ENCODE measurements at places on chromosomes 7 and 10.
A peak's percentile ranks its signal among the peaks of the same experiment; 100 is the strongest.

- no peak for DNase-seq
Observed at GRCh38 chr7:128265906-128266300, 24.8 kb downstream of the LEP start.

DNA sequence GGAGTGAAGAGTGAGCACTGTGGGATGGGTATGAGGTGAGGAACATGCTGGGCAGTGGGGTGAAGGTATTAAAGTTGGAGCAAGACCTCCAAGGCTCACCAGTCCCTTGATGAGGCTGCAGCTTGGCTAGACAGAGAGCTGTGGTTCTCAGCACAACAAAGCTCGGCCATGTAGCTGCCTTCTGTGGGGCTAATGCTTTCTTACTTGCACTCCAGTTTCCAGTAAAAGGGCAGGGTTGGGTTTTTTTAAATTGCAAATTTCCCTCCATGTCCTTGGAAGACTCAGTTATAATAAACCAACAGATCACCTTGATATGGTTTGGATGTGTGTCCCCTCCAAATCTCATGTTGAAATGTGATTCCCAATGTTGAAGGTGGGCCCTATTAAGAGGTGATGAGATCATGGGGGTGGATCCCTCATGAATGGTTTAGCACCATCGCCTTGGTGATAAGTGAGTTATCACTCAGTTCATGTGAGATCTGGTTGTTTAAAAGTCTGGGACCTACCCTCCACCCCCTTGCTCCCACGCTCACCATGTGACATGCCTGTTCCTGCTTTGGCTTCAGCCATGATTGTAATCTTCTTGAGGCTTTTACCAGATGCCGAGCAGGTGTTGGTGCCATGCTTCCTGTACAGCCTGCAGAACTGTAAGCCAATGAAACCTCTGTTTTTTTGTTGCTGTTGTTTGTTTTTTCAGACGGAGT is 55.9 kb downstream of the ATXN7L1 start:
- no peak for DNase-seq

DNA sequence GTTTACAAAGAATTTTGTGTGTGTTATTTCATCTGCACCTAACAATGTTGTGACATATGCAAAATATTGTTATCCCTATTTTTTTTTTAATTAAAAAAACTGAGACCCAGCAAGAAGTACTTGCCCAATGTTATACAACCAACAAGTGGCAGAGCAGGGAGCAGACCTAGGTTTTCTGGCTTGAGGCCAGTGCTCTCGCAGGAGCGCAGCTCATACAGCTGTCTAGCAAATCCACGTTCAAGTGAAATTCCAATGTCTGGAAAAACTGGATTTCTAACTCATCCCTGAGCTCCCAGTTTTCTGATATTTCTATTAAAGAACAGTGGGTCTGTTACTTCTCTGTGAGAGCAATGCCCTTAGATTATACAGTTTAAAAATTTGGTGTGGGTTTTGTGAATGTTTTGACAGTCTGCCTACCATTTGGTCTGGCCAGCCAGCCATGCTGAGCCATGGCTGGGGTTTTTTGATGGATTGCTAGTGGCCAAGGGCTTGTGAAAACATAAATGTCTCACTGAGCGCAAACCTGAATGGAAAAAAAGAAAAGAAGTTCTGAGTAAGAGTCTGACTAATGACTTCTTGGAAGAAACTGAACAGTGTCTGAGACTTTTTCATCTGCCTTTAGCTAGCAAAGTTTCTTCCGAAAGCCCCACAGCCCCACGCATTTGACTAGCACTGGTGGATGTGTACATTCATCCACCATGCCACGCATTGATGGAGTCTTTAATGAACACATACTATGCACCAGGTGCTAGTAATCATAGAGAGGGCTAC is 15.4 kb upstream of the PRF1 start:
- DNase-seq: no peak

GRCh38 chr10:28533571-28534304 is 820 bp downstream of the WAC start:
- peak; percentile 7 for DNase-seq

All from esophagus squamous epithelium (tissue), 5 donors.